ENCODE measurements at places on chromosomes 3 and 15. TPM values are rescaled to one million over a fixed set of nuclear protein-coding genes. Genes with fewer than 3 reads are reported as not detected.

ACAN gene
- total RNA-seq: not detected

ST8SIA2 gene
- 0.79 TPM for total RNA-seq

UROC1 gene
- not detected for total RNA-seq

GRCh38 chr15:44763187-44763586 is 26.9 kb downstream of the TRIM69 start:
- H3K36me3 ChIP-seq: no peaks in the 10 kb centered on the region
- no peaks in the 10 kb centered on the region for H3K27me3 ChIP-seq
- DNase-seq: no peak
- no peak overlapping the region for H3K4me3 ChIP-seq
- no peak overlapping the region for H3K27ac ChIP-seq

DNA sequence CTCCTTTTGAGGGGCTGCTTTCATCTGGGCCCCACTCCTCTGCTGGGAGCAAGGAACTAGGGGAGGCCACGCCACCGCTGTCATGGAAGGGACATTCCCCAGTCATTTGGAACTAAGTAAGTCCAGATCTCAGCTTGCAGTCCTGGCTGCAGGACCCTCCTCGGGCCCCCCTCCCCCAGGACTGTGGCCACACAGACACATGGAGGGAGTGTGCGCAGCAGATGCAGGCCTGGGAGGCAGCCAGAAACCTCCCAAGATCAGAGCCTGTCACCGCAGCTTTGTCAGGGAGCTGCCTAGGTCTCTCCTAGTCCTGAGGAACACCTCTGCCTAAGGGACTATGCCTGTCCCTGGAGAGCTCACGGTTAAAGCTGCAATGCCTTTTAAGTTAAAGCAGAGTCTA is 7.3 kb upstream of the SEMA3F start:
- DNase-seq: no peak
- no peaks in the 10 kb centered on the region for H3K4me1 ChIP-seq
- no peak overlapping the region for H3K4me3 ChIP-seq
- no peak overlapping the region for H3K27ac ChIP-seq
- no peaks in the 10 kb centered on the region for H3K27me3 ChIP-seq

DNA sequence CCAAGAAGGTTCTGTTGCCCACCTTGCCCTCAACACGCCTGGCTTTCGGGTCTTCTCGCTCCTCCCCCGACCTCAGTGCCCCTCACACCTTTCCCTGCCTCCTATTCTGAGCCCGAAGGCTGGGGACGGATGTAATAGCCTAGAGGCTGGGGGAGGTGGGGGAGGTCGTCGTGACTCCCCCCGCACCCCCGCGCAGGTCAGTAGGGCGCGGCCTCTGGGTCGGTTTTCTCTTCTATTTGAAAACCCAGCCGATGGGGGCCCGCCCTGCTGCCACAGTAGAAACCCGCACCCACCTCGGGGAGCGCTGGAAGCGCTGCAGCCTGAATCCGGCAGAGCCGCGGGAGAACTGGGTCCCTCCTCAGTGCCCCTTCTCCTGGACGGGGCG is 1.0 kb upstream of the RBPMS2 start:
- peak overlapping the region; percentile 62 for H3K4me3 ChIP-seq
- no peaks in the 10 kb centered on the region for H3K36me3 ChIP-seq
- DNase-seq: no peak
- H3K27ac ChIP-seq: peak overlapping the region; percentile 93
- peaks cover 42% of the 10 kb centered on the region for H3K27me3 ChIP-seq

DNA sequence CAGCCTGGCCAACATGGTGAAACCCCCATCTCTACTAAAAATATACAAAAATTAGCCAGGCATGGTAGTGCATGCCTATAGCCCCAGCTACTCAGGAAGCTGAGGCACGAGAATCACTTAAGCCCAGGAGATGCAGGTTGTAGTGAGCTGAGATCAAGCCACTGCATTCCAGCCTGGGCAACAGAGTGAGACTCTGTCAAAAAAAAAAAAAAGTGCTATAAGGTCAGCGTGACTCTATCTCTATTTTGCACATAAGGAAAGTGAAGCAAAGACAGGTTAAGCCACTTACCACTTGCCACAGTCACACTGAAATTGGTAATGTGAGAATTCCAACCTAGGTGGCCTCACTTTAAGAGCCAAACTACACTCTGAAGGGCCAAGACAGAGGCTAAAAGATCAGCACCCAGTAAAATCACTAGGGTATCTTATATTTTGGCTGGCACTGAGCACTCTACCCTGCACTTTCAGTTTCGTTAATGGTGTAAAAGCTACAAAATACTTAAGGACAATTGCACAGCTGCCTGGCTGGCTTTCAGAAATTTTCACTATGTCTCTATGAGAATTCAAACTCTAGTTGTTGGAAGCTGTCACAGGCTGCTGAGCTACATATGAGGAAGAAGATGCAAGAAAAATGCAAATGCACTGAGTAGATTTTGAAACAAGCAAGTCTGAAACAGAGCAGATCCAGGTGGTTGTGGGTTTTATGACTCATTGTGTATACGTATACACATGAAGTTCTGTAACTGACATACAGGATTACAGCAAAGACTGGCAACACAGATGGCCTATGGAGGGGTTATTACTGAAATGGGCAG is 32.7 kb downstream of the TRANK1 start:
- no peak for DNase-seq
- no peaks in the 10 kb centered on the region for H3K36me3 ChIP-seq
- H3K27me3 ChIP-seq: no peaks in the 10 kb centered on the region

- H3K27me3 ChIP-seq: no peaks in the 10 kb centered on the region
- no peak for DNase-seq
- no peaks in the 10 kb centered on the region for H3K4me1 ChIP-seq
- H3K27ac ChIP-seq: no peak overlapping the region
Observed at GRCh38 chr3:137962251-137962650, 47.7 kb upstream of the CLDN18 start.

- no peak overlapping the region for H3K4me3 ChIP-seq
- peak; percentile 33 for DNase-seq
- H3K27ac ChIP-seq: no peak overlapping the region
- H3K36me3 ChIP-seq: no peaks in the 10 kb centered on the region
- no peaks in the 10 kb centered on the region for H3K27me3 ChIP-seq
Observed at GRCh38 chr3:100426067-100426682, 24.8 kb downstream of the LNP1 start.

All from transverse colon (tissue), 4 donors.